ENCODE measurements at places on chromosomes 13 and 19.

DNA sequence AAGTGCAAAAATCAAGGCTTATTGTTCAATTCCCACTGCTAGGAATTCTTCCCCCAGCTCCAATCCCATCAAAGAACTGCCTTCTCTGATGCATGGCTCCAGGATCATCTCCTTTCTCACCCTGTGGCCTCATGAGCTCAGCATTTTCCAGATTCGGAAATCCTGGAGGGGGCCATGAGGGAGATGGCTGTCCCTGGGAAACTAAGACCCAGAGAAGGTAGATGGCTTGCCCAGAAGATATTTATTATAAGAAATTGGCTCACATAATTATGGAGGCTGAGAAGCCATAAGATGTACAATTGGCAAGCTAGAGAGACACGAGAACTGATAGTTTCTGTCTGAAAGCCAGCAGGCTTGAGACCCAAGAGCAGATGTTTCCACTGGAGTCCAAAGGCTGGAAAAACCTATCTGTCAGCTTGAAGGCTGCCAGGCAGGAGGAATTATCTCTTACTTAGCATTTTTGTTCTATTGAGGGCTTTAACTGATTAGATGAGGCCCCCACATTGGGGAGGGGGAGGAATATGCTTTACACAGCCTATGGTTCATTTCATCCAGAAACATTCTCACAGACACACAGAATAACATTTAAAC lies 58.6 kb downstream of the GADD45B start:
- no peak for DNase-seq

- no peak for DNase-seq
Measured at GRCh38 chr19:42078058-42078457, 2.1 kb downstream of the ZNF574 start.

- no peak for DNase-seq
Measured at GRCh38 chr19:52492994-52493470, 34.4 kb upstream of the ZNF808 start.

- peak; percentile 30 for DNase-seq
Measured at GRCh38 chr19:30228113-30228834, 143.9 kb upstream of the ZNF536 start.

DNA sequence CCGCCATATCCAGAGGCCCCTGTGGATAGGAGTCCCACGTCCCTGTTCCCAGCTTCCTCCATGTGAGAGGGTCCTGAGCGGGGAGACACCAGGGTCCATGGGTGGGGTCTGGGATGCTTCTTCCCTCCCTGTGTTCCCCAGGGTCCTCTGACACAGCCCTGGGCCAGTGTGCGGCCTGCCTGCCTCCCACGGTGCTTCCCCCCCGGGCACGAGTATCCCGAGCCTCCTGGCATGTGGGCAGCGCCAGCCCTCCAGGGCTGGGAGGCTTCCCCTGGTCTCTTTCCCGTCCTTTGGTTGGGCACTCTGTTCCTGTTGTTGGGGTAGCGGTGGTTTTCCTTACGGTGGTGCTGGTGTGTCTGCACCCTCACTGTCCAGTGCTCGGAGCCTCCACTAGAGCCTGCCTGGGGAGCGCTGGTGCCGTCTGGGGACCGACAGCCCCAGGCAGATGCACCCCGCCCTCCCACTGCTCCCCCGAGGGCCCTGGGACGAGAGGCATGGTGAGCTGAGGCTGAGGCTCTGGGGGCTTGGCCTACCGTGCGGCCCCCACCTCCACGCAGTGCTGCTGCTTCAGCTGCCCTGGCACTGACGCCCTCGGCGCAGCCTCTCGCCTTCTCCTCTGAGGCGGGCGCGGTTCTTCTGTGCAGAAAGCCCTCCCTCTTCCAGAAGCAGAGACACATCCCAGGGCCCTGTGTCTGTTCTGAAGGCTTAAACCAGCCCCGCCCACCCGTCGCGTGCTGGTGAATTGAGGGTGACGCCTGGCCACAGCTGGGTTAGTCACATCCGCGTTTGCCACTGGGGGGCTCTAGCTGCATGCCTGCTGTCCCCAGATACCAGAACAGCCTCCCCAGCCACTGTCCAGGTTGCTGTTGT lies 27.9 kb downstream of the PLEKHJ1 start:
- no peak for DNase-seq
